ENCODE measurements at places on chromosomes 11 and 22.

DNA sequence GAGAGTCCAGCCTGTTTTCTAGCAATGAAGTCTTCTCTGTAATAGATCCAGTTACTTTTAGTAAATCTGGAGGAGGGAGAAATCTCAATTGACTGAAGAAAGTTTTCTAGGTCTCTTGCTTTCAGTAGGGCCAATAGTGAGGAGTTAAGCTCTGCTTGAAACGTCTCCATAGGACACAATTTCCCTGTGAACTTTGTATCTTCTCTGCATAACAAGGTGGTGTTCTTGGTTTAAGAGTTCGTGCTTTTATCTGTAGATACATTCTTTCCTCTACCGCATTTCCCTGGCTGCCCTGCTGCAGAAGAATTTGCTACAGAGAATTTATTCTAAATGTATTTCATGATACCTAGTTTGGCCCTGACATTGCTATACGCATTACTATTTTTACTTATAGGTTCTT lies 183.1 kb downstream of the ARHGAP42 start:
- no peak for DNase-seq

DNA sequence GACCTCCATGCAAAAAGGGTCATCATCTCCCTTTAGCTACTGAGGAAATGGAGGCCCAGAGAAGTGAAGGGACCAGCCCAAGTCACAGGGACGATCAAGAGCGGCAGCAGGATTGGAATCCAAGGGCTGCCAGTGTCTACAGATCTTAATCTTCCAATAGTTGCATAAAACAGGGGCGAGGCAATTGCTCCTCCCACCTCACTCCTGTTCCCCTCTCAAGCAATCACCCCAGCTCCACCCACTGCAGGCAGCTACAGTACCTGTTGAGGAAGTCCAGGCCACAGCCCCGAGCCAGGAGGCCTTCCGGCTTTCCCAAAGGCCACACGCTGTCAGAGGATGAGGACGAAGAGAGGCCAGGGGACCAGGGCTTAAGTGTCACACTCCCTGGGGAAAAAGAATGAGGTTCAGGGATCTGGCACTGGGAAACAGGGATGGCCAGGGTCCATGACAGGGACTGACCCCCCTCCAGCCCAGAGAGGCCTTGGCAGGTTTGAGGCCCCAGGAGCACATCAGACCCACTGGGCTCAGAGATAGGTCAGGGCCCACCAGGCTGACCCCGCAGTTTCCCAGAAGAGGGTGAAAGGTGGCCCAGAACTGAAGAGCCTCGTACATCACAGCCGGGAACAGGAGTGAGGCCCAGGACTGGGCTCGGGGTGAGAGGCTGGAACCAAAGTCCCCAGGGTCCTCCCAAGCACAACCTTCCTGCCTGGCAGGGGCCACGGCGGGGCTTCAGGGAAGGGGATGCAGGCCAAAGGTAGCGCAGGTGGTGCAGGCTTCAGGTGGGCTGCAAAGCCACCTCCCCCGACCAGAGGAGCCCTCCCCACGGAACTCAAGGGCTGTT lies 16.4 kb upstream of the MFNG start:
- no peak for DNase-seq

DNA sequence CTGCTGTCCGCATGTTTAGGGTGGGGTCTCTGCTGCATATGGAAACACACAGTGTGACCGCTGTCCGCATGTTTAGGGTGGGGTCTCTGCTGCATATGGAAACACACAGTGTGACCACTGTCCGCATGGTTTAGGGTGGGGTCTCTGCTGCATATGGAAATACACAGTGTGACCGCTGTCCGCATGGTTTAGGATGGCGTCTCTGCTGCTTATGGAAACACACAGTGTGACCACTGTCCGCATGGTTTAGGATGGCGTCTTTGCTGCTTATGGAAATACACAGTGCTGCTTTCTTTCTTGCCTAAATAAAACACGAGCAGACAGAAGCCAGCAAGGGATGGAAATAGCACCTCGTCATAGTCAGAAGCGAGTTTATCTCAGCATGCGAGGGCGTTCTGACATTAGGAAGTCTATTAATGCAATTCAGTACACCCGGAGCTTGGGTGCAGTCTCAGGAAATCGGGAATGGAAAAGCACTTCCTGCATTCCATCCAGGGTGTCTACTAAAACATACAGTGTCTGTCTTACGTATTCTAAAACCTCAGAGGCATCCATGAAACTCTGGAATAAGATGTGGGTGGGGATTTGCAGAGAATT lies 32.6 kb upstream of the TOLLIP start:
- no peak for DNase-seq

DNA sequence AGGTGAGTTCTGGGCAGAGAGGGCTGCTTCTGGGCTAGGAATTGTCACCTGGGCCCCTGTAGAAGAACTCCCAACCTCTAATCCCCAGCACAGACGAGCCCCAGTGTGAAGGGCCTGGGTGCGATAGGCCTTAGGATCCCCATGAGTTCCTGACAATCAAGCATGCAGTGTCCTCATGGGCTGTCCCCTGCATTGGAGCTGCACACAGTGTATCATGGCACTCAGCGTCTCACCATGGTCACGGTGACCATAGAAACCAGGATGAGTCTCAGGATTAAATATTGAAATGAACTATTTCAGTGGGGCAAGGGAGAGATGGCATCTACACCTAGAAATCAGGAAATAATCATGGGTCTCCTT lies 292 bp downstream of the SCGB2A1 start:
- DNase-seq: no peak

- DNase-seq: peak; percentile 28
Measured at GRCh38 chr22:32202539-32203180, 2.2 kb downstream of the RFPL2 start.

- DNase-seq: no peak
Measured at GRCh38 chr11:33063326-33063881, 24.0 kb downstream of the TCP11L1 start.

DNA sequence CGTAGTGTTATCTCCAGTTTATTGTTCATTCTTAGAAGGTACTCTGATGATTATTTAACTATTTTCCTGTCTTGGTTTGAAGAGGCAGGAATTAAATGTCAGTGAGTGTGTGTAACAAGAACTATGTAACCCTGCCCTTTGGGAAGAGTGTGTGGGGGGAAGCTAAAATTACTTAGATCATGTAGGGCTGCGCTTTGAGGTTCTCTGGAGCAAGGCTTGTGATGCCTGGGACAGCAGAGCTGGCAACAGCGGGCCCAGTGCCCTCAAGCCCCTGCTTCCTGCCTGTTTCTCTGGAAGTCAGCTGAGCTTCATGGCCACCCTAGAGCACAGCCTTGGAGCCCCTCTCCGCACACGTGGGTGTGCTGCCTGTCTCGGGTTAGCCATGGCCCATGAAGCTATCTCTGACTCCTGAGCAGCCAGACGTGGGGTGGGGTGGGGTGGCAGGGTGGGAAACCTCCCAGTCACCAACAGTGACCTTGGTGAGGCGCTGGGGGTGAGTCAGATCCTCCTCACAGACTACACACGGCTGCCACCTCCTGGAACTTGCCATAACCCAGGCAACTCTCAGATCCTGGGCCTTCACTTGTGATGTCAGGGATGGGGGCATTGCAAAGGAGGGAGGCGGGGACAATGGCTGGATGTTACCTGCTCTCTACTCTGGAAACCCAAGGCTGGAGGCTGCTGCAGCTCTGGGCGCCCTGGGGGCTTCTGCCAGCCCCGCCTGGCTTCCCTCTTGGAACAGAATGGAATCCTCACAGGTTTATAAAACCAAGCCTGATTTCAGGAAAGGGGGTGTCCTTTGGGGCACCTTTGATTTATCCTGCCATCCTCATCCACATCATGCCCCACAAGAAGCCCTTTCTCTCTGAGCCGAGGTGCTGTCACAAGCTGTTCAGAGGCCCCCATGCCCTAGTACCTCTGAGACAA lies 88.6 kb downstream of the SNX19 start:
- DNase-seq: no peak

DNA sequence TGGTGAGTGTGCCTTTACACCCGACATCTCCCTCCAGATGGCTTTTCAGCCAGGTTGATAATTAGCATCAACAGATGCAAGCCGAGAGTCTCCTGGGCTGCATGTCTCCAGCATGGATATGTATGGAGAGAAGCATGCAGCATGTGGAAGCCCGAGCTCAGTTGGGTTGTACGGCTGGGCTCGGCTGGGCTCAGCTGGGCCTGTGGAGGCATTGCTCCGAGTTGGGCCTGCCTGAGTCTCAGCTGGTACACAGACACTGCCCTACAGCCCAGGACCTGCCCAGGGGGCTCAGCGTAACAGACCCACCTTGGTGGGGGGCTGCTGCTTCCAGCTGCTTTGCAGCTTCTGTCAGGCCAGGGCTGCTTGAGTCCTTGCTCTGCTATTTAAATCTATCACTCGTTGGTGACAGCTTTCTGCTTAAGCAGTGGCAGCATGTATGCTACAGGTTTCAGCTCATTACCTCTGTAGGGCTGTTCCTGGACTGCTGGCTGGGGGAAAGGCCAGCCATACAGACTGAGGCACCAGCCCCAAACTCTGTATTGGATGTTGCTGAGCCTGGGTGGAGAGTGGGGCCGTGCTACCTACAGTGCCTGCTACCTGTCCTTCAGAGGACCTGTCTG lies 115.5 kb downstream of the TEAD1 start:
- no peak for DNase-seq

DNA sequence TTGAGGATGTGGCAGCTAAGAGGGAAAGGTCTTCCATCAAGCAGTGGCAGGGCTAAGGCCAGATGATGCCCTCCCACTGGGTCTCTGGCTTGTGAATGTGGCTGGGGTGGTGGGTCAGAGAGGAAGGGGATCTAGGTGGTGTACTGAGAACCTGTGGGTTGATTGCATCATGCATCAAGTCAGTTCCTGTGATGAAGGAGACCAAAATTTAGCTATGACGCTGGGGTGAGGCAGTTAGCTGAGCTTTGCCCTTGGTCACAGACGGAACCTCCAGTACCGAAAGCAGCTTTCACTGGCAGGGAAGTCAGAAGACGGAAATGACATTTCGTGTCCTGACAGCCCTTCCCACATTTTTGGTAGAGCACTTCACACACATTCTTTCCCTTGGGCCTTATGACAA lies 20.7 kb downstream of the ATG16L2 start:
- no peak for DNase-seq

DNA sequence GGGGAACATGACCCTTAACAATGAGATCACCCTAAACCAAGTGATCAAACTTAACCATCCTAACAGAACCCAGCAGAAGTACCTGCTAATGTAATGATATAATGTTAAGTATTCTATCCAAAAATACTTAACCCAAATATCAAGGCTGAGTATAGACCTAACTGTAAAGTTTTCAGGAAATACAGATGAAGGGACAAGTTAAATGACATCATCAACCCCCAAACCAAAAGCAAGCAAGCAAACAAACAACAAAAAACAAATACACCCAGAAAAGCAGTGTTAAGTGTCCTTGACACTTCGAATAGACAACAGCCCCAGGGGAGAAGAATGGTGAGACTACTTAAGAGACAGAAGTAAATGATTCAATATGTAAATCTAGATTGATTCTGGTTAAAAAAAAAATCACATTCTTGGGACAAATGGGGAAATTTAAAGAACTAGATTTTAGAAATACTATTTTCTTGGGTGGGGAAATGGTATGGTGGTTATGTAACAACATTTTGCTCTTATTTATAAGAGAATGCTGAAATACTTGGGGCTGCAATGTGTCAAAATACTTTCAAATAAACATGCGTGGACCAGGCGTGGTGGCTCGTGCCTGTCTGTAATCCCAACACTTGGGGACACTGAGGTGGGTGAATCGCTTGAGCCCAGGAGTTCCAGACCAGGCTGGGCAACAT lies 2.5 kb downstream of the CSTF3 start:
- no peak for DNase-seq

- no peak for DNase-seq
Measured at GRCh38 chr11:33438301-33438700, 181.1 kb downstream of the HIPK3 start.

- DNase-seq: no peak
Measured at GRCh38 chr11:79570104-79570503, 129.3 kb upstream of the TENM4 start.

GRCh38 chr11:61002598-61002997 lies 31.1 kb downstream of the CD6 start:
- no peak for DNase-seq

GRCh38 chr11:113022262-113022661 lies 61.0 kb downstream of the NCAM1 start:
- no peak for DNase-seq

GRCh38 chr22:23549198-23549595 lies 30.9 kb downstream of the IGLL1 start:
- no peak for DNase-seq

DNA sequence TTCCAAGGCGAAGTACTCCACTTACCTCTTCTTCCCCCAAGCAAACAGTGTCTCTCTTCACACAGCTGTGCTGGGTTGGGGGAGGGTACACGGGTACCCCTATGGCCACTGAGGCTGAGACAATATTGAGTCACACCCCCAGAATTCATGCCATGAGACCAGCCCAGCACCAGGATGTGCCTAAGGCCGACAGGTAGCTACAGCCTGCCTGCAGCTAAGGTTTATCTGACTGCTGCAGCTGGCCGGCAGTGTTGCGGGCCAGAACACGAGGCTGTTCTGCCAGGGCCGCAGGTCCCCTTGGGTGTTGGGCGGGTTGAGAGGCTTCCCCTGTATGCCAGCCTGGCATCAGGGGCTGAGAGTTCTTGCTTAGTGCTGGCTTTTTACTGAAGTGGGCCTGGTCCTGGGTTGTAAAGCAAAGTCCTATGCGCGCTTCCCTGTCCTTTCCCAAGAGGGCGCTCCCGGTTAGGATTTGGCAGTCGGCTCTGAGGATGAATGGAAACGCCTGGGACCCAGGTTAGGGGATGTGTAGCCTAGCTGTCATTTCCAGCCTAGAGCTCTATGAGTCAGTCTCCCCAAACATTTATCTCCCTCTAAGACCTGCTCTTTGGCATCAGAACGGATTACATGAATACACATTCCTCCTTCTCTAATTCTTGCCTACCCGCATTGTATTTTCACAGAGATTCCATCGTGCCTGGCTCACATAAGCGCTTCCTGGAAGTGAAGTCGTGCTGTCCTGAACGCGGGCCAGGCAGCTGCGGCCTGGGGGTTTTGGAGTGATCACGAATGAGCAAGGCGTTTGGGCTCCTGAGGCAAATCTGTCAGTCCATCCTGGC lies 7.1 kb downstream of the USP18 start:
- DNase-seq: no peak

GRCh38 chr11:127791844-127792243 lies 791.3 kb upstream of the KIRREL3 start:
- no peak for DNase-seq

- no peak for DNase-seq
Measured at GRCh38 chr22:48240148-48240934, 1477.9 kb downstream of the TBC1D22A start.

DNA sequence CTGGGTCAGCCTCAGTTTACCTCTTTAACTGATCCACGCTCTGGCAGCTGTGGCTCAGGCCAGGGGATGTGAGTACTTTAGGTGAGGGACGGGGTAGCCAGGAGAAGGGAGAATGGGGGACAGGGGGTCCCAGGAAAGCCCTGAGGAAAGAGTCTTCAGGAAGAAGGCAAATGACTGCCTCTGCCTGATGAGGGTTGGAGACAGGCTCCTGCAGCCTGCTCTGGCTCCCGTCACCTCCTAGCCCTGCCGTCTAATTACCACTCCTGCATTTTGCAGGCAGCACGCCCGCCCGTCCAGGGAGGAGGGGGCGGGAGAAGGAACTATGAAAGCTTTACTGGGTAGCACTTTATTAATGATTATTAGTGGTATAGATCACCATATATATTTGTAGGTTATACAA lies 116.6 kb downstream of the CEP164 start:
- no peak for DNase-seq

Measured in B cell (primary cell).